ENCODE measurements at places on chromosomes 12 and 14. TPM values are rescaled to one million over a fixed set of nuclear protein-coding genes. Genes with fewer than 3 reads are reported as not detected.

DNA sequence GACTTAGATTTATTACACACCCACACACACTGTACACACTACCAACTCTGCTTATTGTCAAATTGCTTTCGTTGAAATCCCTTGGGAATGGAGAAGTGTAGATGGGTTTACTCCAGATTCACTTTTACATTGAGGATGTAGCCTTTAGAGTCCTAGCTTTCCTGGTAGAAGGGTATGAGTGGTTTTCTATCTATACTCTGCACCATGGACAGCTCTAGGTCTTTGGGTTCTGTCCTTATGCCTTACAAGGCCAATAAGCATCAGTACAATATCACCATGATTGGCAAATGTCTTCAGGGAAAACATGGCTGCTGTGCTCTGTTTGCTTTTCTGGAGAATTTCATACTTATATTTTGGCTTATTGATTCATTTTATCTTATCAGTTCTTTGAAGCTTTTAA, 1063.9 kb downstream of the SLC6A15 start:
- DNase-seq: no peak

- no peak for DNase-seq
Observed at GRCh38 chr14:105475269-105476096, 862 bp downstream of the CRIP2 start.

- DNase-seq: no peak
Observed at GRCh38 chr14:100393362-100393761, 70.2 kb downstream of the SLC25A47 start.

DNA sequence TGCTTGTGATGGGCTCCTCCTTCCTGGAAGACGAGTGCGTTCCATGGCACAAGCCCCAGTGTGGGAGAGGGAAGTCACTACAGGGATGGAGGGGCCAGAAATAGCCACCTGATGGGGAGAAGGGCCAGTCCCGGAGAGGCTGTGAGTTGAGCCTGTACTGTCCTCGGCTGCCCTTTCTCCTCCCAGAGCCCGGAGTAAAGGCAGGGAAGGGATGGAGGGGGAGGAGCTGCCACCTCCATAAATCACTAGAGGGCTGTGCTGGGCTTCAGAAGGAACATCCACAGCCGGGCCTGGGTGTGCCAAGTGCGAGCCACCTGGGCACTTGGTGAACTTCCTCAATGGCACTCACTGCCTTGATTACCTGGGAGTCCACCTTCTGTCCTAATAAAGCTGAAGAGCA, 110.1 kb downstream of the RBM19 start:
- no peak for DNase-seq

DNA sequence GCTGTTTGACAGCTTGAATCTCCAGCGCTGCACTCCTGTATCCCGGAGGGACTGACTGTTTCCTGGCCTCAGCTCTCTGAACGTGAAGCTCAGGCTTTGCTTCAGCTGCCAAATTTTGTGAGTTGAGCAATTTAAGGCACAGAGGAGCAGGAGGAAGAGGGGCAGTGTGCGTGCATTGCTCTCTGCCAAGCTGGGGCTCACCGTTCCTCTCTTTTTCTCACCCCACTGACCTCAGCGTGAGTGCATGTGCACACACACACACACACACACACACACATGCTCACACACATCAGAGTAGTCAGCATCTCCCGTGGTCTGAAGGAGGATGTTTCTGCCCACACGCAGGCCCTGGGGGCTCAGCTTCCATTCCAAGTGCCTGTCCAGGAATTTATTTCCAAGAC, 27.8 kb upstream of the BDKRB2 start:
- no peak for DNase-seq

DNA sequence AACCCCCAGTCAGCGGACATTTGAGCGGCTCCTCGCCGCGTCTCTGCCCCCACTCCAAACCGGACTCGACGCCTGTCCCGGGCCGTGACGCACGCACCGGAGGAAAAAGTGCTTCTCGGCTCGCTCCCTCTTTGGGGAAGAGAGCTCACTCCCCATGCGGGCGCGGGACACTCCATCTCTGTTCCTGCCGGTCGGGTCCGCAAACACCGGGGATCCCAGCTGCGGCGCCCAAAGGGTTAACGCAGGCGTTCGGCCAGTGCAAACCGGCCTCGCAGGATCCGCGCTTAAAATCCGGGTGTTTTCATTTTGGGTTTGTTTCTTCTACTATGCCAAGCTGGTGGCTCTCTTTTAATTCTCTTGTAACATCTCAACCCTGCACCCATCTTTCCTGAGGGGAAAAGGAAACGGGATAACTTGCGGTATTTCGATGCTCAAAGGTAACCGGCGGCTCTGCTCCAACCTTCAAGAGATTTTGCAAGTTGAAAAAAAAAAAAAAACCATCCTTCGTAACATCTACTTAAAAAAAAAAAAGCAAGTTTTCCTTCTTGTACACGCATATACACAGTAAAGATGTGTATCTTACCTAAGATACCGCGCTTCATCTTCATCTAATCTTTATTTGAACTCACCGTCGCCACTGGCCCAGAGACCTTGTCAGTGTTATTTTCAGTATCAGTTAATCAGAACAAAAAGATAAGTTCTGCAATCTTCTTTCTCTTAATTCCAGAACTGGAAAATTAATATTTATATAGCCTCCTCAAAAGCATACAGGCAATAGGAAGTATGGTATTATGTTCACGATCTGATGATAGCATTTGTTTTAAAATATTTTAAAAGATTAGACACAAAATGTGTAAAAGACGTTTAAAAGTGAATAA, 1.6 kb upstream of the ATP2B1 start:
- no peak for DNase-seq

ACSM4 gene
- total RNA-seq: not detected

KLRC4 gene
- 3.1 TPM for total RNA-seq

LHX5 gene
- total RNA-seq: not detected

DNAI7 gene
- not detected for total RNA-seq

WASHC3 gene
- total RNA-seq: 34.4 TPM

Data from osteocyte (in vitro differentiated cells).